WTC11 (cell line): ENCODE measurements at places on chromosomes 16 and 17.

GRCh38 chr16:15799851-15800495 is 56.9 kb downstream of the MYH11 start:
- no peak for DNase-seq
- peaks cover 3% of the 10 kb centered on the region; the same call in 1 of the 2 replicates for H3K36me3 ChIP-seq
- H3K27me3 ChIP-seq: no peaks in the 10 kb centered on the region; the same call in 1 of the 2 replicates
- no peak overlapping the region for H3K27ac ChIP-seq

DNA sequence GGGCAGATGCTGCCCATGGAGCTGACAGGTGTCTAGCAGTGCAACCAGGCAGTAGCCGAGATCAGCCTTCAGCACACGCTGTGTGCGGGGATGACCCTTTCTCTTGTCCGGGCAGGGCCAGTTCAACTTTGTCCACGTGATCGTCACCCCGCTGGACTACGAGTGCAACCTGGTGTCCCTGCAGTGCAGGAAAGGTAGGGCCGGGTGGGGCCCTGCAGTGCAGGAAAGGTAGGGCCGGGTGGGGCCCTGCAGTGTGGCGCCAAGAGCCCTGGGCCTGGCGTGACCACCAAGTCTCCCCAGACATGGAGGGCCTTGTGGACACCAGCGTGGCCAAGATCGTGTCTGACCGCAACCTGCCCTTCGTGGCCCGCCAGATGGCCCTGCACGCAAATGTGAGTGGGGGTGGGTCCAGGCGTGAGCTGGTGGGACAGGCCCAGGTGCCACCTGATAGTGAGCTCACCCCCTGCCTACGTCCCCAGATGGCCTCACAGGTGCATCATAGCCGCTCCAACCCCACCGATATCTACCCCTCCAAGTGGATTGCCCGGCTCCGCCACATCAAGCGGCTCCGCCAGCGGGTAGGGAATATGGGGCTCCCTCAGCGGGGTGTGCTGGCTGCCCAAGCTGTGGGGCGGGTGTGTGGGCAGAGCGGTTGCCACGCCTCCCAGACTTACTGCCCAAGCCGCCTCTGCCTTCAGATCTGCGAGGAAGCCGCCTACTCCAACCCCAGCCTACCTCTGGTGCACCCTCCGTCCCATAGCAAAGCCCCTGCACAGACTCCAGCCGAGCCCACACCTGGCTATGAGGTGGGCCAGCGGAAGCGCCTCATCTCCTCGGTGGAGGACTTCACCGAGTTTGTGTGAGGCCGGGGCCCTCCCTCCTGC is 40.2 kb downstream of the TSC2 start:
- peaks cover 3% of the 10 kb centered on the region; the same call in 1 of the 2 replicates for H3K36me3 ChIP-seq
- H3K27ac ChIP-seq: no peak overlapping the region
- H3K4me1 ChIP-seq: no peaks in the 10 kb centered on the region
- no peak for DNase-seq
- H3K27me3 ChIP-seq: no peaks in the 10 kb centered on the region
- H3K4me3 ChIP-seq: no peak overlapping the region

GRCh38 chr16:87412371-87412995 is 20.3 kb downstream of the MAP1LC3B start:
- H3K36me3 ChIP-seq: peaks cover 44% of the 10 kb centered on the region
- H3K4me3 ChIP-seq: no peak overlapping the region
- no peak for DNase-seq
- H3K27ac ChIP-seq: no peak overlapping the region
- H3K27me3 ChIP-seq: no peaks in the 10 kb centered on the region

GRCh38 chr16:50736448-50736847 is 5.4 kb upstream of the CYLD start:
- no peak overlapping the region for H3K27ac ChIP-seq
- peaks cover 4% of the 10 kb centered on the region for H3K4me1 ChIP-seq
- no peak overlapping the region for H3K4me3 ChIP-seq
- no peaks in the 10 kb centered on the region; the same call in none of the 2 replicates for H3K27me3 ChIP-seq
- H3K36me3 ChIP-seq: no peaks in the 10 kb centered on the region
- no peak for DNase-seq

DNA sequence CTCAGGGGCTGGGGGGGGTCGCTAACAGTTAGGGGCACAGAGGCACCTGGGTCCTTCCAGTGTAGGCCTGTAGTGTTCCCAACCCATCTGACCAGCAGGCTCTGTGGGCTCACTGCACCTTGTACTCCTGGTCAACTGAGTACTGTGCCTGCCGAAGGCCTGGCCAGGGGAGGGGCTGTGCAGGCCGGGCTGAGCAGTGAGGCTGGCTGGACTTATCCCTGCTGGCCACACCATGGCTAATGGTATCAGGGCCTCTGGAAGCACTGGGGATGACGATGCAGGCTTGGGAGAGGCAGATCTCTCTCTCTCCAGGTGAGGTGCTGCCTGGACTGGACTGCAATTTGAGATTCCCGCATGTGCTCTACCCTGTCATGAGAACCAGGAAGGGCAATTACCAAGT is 58.9 kb upstream of the SDK2 start:
- no peak overlapping the region for H3K27ac ChIP-seq
- no peak overlapping the region for H3K4me3 ChIP-seq
- 0 out of 2 replicates have a peak, but pooled peaks cover 6% of the 10 kb centered on the region for H3K4me1 ChIP-seq
- DNase-seq: no peak
- H3K36me3 ChIP-seq: no peaks in the 10 kb centered on the region

GRCh38 chr17:74328487-74328886 is 2.5 kb downstream of the KIF19 start:
- H3K27me3 ChIP-seq: peaks cover 39% of the 10 kb centered on the region
- peak overlapping the region; percentile 32; the same call in 1 of the 2 replicates for H3K27ac ChIP-seq
- H3K4me1 ChIP-seq: peaks cover 27% of the 10 kb centered on the region
- H3K4me3 ChIP-seq: no peak overlapping the region
- H3K36me3 ChIP-seq: no peaks in the 10 kb centered on the region
- DNase-seq: no peak
